ENCODE measurements at places on chromosomes 2 and 18.

DNA sequence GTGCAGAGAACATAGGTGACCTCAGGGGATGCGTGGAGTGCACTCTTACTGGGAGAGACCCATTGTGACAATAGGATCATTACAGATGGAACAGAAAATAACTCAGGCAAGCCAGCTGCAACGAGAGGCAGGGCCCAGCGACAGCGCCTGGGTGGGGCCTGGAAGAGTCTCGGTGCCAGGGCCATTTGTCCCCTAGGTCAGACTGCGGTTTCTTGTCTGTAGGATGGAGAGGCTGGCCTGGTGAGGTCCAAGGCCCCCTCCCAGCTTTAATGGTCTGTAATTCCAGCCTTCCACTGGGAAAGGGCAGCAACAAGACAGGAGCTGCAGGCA, 208.6 kb upstream of the APCDD1 start:
- H3K4me1 ChIP-seq: no peaks in the 10 kb centered on the region
- H3K4me3 ChIP-seq: no peak overlapping the region
- H3K27ac ChIP-seq: no peak overlapping the region
- H3K27me3 ChIP-seq: peaks cover 8% of the 10 kb centered on the region

GRCh38 chr2:105744091-105744908, 412 bp upstream of the NCK2 start:
- ATAC-seq: peak; percentile 38
- H3K27ac ChIP-seq: peak overlapping the region; percentile 92
- peaks cover 44% of the 10 kb centered on the region for H3K36me3 ChIP-seq
- peaks cover 56% of the 10 kb centered on the region for H3K4me1 ChIP-seq

DNA sequence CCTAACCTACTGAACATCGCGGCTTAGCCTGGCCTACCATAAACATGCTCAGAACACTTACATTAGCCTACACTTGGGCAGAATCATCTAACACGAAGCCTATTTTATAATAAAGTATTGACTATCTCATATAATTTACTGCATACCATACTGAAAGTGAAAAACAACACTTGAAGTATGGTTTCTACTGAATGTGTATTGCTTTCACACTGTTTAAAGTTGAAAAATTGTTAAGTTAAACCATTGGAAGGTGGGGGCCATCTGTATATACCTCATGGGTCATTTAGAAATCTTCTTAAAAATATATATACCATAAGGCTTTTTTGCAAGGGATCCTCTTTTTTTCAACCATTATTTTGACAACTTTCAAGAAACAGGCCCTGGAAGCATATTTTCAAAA, 16.5 kb downstream of the RNF149 start:
- H3K4me1 ChIP-seq: peaks cover 8% of the 10 kb centered on the region
- no peak for ATAC-seq
- H3K4me3 ChIP-seq: no peak overlapping the region

GRCh38 chr2:236168110-236169080, at the start of gene GBX2:
Gene GBX2, minus strand, starts transcription at chr2:236168386. Its CDS starts 415 bp downstream, at chr2:236167971.
- no peak within 1 kb of the TSS for H3K4me3 ChIP-seq
- no peaks in the 10 kb centered on the region for H3K36me3 ChIP-seq
- no peaks in the 10 kb centered on the region for H3K4me1 ChIP-seq
- peaks cover 52% of the 10 kb centered on the region for H3K27me3 ChIP-seq

DNA sequence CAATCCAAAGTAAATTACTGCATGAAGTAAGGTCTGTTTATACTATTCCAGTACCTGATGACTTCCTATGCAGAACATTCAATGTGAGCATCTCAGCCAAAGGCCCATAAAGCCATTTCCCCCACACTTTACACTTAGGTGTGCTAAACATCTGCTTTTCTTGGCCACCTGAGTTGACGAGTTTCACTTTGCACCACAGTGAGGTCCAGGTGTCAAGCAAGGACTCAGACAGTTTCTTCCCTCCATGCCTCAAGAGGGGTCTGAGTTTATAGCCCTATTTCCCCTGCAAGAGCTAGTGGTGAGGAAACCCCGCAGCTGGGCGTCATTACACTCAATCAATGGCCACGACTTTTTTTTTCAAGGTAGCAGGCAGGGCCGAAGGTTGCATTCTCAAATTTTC, 107.7 kb downstream of the MREG start:
- no peak overlapping the region for H3K27ac ChIP-seq
- no peaks in the 10 kb centered on the region for H3K36me3 ChIP-seq
- H3K4me3 ChIP-seq: no peak overlapping the region
- H3K4me1 ChIP-seq: no peaks in the 10 kb centered on the region
- ATAC-seq: no peak
- peaks cover 32% of the 10 kb centered on the region for H3K27me3 ChIP-seq

- no peaks in the 10 kb centered on the region for H3K4me1 ChIP-seq
- no peak for ATAC-seq
- peaks cover 13% of the 10 kb centered on the region for H3K27me3 ChIP-seq
- no peaks in the 10 kb centered on the region for H3K36me3 ChIP-seq
- H3K27ac ChIP-seq: no peak overlapping the region
Observed at GRCh38 chr2:239688122-239688681, 287.4 kb upstream of the HDAC4 start.

GRCh38 chr18:23380817-23381216, 72.3 kb upstream of the RIOK3 start:
- no peaks in the 10 kb centered on the region for H3K36me3 ChIP-seq
- peaks cover 9% of the 10 kb centered on the region for H3K4me1 ChIP-seq
- no peak for ATAC-seq
- no peaks in the 10 kb centered on the region for H3K27me3 ChIP-seq
